ENCODE measurements at places on chromosomes 16 and 17.

DNA sequence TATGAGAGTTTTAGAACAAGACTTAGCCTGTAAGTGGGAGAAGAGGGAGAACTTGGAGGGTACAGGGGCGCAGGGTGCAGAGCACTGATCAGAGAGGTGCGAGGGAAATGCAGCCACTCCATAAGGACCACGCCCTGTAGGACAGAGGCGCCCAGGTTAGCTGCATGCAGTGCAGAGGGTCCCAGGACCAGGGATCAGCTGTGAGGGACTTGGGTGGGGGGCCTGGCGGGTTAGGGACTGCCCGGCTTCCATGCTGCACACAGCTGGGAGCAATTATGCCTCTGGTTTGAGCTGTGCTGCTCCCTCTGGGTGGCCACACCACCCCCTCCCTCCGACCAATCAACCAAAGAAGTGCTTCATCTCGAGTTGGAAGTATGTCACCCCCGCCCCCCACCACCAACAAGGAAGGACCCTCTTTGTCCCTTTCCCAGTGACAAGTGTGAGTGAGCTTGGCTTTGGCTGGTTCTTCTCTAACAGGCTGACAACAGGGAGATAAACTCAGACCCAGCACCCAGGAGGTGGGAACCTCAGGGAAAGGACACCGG is 22.2 kb upstream of the CLEC18A start:
- no peak for DNase-seq

- peak; percentile 69 for DNase-seq
Observed at GRCh38 chr16:17470908-17471718, at the start of gene XYLT1. Gene XYLT1, minus strand, starts transcription at chr16:17470960. Its CDS starts 164 bp downstream, at chr16:17470796.

GRCh38 chr16:64590513-64590912 is 531.4 kb downstream of the CDH11 start:
- no peak for DNase-seq

DNA sequence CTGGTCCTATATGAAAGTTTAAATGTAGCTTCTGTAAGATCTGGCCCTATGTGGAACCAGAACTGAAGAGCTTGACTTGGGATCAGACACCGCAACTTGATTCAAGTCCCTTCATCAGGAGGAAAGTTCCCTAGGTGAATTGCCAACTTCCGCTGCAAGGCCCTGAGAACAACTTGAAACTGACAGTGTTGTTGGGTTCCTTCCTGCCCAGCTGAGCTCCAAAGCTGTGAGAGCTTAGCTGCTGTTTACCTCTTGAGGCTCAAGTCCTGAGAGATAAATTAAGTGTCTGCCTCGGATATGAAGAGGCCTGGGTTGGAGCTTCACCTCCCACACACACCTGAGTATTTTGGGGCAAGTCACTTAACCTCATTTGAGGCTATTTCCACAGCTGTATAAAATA is 44.7 kb downstream of the REXO5 start:
- DNase-seq = no peak

- no peak for DNase-seq
Observed at GRCh38 chr17:20925954-20926353, 116.9 kb downstream of the USP22 start.

DNA sequence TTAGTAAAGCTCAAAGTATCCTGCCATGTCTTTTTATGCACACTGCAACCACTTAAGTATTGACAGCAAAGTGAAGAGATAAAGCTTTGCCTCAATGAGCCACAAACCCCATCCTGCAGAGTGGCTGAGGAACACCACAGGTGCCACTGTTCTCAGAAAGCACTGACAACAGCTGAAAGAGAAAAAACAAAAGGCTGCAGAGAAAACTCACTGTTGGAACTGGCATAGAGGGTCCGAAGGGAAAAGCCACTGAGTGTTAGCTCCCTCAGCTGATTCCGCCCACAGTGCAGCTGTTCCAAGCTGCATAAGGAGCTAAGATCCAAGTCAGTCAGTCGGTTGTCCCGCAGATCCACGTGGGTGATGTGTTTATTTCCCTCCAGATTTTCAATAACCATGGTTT is 48.3 kb downstream of the PHLPP2 start:
- no peak for DNase-seq

DNA sequence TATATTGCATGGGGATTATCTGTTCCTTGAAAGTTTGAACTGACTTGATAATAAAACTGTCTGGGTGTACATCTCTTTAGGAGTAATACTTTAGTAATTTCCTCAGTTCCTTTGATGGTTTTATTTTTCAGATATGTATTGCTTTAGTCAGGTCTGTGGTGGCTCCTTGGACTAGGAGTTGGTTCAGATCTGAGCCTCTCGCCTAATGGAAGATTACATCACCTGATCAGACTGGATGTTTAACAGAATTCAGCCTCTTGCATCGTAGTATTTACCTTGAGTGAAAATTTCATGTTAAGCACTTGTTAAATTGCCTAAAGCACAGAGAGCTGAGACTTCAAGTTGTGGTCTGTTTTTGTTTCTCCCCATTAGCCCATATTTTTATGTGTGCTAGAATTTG is 267.3 kb downstream of the MAP2K4 start:
- no peak for DNase-seq

DNA sequence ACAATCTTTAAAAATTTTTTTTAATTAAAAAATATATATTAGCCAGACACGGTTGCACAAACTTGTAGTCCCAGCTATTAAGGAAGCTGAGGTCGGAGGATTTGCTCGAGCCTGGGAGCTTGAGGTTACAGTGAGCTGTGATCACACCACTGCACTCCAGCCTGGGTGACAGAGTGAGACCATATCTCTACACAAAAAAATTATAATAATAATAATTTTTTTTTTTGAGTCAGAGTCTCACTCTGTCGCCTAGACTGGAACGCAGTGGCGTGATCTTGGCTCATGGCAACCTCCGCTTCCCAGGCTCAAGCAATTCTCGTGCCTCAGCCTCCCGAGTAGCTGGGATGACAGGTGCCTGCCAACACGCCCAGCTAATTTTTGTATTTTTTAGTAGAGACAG is 23.8 kb downstream of the LITAF start:
- DNase-seq = peak; percentile 41

DNA sequence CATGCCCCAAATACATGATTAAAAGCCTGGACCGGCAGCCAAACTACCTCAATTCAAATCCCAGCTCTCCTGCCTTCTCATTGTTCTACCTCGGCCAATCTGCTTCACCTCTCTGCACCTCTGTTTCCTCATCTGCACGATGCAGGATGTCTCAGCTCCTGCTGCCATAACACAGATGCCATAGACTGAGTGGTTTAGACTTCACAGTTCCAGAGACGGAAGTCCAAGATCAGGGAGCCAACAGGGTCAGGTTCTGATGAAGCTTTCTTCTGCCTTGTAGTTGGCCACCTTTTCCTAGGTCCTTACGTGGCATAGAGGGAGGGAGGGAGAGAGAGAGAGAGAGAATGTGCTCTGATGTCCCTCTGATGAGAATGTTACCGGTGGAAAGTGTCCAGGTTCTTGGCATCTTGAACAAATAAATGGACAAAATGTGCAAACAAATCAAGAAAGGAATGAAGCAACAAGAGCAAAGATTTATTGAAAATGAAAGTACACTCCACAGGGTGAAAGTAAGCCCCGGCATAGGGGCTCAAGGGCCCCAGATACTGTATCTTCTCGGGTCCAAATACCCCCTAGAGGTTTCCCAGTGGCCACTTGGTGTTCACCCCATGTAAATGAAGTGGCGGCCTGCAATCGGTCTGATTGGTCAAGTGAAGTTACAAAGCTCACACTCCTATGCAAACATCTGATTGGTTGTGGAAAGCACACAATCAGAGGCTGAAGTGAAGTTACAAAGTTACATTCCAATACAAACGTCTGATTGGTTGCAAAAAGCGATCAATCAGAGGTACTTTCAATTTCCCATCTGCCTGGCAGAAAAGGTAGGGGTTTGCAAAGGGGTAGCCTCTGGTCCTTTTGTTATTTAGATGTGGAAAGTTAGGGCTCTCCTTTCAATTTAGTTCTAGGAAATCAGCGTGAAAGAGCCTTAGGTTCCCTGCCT is 43.3 kb upstream of the ZCCHC14 start:
- DNase-seq = no peak

DNA sequence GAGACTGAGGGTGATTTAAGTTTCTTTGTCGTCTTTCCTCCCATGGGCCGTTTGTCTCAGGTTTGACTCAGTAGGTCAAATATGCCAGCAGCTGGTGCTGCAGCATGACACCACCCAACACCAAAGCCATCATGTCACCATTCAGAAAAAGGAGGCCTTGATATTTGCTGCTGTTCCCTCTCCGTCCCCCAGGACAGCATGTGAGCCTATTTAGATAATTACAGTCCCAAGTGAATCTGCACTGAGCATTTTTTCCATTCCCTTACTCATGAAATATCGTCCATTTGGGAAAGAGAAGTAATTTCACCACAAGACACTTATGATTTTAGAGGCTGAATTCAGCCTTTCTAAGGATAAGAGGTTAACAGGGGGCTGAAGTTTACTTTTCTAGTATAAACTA is 62.2 kb upstream of the ADORA2B start:
- no peak for DNase-seq

- DNase-seq = no peak
Observed at GRCh38 chr16:25570131-25570530, 121.6 kb upstream of the HS3ST4 start.

GRCh38 chr17:49454050-49454449 is 39.4 kb upstream of the PHB1 start:
- DNase-seq = no peak

- DNase-seq = no peak
Observed at GRCh38 chr16:10490141-10490540, 90.3 kb downstream of the EMP2 start.

- no peak for DNase-seq
Observed at GRCh38 chr17:67836205-67836987, 11.1 kb downstream of the BPTF start.

- no peak for DNase-seq
Observed at GRCh38 chr17:35212668-35213067, 18.5 kb upstream of the SLC35G3 start.

- no peak for DNase-seq
Observed at GRCh38 chr17:81432941-81433340, 37.7 kb downstream of the BAHCC1 start.

DNA sequence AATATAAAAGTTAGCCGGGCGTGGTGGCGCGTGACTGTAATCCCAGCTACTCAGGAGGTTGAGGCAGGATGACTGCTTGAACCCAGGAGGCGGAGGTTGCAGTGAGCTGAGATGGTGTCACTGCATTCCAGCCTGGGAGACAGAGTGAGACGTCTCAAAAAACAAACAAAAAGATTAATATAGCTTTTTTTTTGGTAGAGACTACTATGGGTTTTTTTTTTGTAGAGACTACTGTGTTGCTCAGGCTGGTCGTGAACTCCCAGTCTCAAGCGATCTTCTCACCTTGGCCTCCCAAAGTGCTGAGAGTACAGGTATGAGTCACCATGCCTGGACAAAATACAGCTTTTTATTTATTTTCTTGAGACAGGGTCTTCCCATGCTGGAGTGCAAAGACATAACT is 20.2 kb downstream of the ZNRF1 start:
- no peak for DNase-seq

GRCh38 chr16:30743716-30744115 is 4.5 kb upstream of the PHKG2 start:
- no peak for DNase-seq

DNA sequence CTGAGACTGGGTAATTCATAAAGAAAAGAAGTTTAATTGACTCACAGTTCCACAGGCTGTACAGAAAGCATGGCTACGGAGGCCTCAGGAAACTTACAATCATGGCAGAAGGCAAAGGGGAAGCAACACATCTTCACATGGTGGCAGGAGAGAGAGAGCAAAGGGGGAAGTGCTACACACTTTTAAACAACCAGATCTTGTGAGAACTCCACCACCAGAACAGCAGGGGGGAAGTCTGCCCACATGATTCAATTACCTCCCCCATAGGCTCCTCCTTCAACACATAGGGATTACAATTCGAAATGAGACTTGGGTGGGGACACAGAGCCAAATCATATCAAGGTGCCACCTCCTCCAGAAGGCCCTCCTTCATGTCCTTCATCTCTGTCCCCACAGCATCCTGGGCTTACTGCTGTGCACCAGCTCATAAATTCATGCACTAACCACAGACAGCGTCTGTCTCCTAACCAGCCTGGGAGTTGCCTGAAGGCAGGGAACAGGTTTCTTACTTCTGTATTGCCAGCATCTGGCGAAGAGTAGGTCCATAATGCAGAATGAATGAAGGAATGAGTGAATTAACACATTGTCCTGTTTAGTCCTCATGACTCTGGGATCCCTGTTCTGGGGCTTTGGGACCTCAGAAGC is 74.4 kb downstream of the WSB1 start:
- no peak for DNase-seq

DNA sequence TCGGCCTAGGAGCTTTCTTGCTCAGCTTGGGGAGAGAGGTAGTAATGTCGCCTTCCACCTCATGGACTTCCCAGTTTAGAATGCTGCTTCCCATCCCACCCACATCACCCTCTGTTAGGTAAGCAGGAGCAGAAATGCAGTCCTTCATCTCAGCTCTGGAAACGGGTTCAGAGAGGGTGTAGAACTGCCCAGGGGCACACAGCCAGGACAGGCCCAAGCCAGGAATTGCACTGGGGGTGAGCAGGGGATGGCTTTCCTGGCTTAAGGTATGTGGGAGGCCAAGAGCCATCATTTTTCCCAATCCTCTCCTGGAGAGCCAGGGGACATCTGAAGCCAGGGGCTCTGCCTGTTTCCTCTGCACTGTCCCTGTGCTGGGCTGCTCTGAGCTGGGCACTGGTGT is 33.6 kb downstream of the RAI1 start:
- DNase-seq = no peak
